ENCODE measurements at places on chromosomes 5 and 9. TPM values are rescaled to one million over a fixed set of nuclear protein-coding genes. Genes with fewer than 3 reads are reported as not detected.

Gene PRR16
- 9.1 TPM for total RNA-seq

Gene MYMK
- not detected for total RNA-seq

Gene CARD19
- 17.5 TPM for total RNA-seq

Gene CARD9
- 0.63 TPM for total RNA-seq

Gene CXXC5
- 41.0 TPM for total RNA-seq

Gene C8G
- not detected for total RNA-seq

Gene PRPF4
- total RNA-seq: 26.0 TPM

Gene QRFP
- total RNA-seq: not detected

Gene OR1J4
- not detected for total RNA-seq

Gene PCDHGA1
- 9.1 TPM for total RNA-seq

Gene PDZD2
- total RNA-seq: 47.3 TPM

Gene PCDHGA8
- 30.0 TPM for total RNA-seq

Gene ARL10
- 108 TPM for total RNA-seq

Gene CBY3
- total RNA-seq: not detected

Gene UTP15
- 48.8 TPM for total RNA-seq

Gene SPINK13
- total RNA-seq: not detected

Gene GRXCR2
- total RNA-seq: not detected

Gene IFNA13
- total RNA-seq: not detected

Gene PTBP3
- total RNA-seq: 51.3 TPM

Gene TLE4
- 119 TPM for total RNA-seq

Gene RNF180
- total RNA-seq: 78.9 TPM

Gene CTXN3
- total RNA-seq: 0.63 TPM

Gene PTGDS
- 11.9 TPM for total RNA-seq

Gene SPINK6
- total RNA-seq: not detected

Gene MACIR
- total RNA-seq: 39.4 TPM

Gene PCDHAC1
- total RNA-seq: 66.4 TPM

Gene ASPN
- total RNA-seq: 1.3 TPM

Gene COMMD10
- 26.3 TPM for total RNA-seq

Gene HAPLN1
- total RNA-seq: 7.2 TPM

Gene CENPH
- 11.9 TPM for total RNA-seq

Gene EPB41L4B
- total RNA-seq: 3.4 TPM

Gene DNAJC21
- 26.3 TPM for total RNA-seq

Gene PCDHB6
- 5.6 TPM for total RNA-seq

Gene GDA
- 36.0 TPM for total RNA-seq

Gene GZMA
- not detected for total RNA-seq

All from parietal lobe (tissue), 2 donors.